Bronchus fibroblast of lung (primary cell): ENCODE measurements at places on chromosomes 4 and X. TPM values are rescaled to one million over a fixed set of nuclear protein-coding genes. Genes with fewer than 3 reads are reported as not detected.

FAM156B gene
- total RNA-seq: 13.7 and 18.5 TPM in 2 replicates

EGF gene
- 0.15 TPM in 1 of 2 replicates, not detected in the other for total RNA-seq

ADH7 gene
- total RNA-seq: not detected in 2 replicates

S100P gene
- total RNA-seq: not detected in 2 replicates
